ENCODE measurements at places on chromosomes 2 and 18.
A peak's percentile ranks its signal among the peaks of the same experiment; 100 is the strongest.

DNA sequence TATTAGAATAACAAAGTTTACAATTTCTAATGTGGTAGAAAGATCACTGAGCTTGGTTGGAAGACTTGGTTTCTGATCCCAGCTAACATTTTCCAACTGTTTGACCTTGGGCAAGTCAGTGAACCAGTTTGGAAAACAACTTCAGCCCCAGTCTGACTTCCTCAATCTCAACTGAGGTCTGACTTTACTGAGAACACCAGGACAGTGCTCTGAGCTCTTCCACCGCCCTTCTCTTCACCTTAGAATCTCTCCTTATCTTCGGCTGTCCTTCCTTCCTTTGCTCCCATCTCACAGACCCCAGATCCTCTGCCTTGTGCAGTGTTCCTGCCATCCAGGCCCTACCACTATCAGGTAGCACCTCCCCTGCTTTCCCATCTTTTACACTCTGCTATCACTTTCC, 193.8 kb upstream of the SP5 start:
- no peak for DNase-seq

GRCh38 chr2:238287737-238288649, at the start of gene PER2:
Gene PER2, minus strand, starts transcription at chr2:238288610. Its CDS starts 10,674 bp downstream, at chr2:238277936.
- peak; percentile 75 for DNase-seq

DNA sequence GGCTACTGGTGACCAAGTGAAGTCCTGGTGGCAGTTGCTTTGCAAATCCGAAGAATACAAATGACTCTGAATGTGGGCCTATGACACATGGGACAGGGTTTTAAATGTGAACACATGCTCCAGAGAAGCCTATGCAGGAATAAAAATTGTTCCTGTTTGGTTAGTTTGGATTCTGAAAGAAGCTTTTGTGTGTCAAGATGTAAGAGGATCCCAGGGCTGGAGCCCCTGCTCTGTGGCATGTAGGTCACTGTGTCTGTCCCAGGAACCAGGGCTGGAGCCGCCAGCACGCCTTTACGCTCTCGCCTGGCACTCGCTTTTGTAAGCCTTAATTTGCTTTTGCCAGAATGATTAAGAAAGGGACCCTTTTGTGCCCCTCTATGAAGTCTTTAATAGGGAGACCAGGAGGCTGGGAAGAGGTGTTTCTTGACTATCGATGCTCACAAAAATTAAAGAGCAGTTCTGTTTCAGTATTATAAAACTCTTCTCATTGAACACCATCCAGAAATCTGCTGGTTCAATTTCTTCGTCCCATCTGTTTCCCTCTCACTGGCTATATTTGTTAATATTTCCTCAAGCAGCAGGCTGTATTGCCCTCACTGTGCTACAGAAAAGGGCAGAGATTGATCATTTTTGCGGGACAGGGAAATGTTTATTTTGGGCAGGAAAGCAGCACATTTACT, 532.7 kb upstream of the POU3F3 start:
- no peak for DNase-seq

- no peak for DNase-seq
Measured at GRCh38 chr2:158659483-158659882, 135.6 kb upstream of the DAPL1 start.

GRCh38 chr2:193024791-193025190, 830.1 kb upstream of the TMEFF2 start:
- no peak for DNase-seq

- no peak for DNase-seq
Measured at GRCh38 chr2:62443886-62444285, 62.1 kb downstream of the TMEM17 start.

DNA sequence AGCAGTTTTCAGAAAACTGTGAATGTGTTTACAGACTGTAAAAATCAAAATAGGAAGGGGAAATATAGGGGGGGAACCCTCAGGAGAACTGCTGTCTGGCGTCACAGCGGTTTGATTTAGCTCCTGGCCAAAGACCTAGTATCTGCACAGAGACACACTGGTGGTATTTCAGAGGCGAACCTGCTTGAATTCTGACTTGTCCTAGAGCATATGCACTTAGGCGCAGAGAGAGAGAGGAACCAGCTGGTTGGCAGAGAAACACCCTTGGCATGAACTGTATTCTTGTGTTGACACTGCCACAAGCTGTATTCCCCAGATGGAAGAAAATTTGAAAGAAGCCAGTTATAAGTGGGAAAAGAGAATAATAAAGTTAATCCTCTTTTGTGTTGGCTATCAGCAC, 506.5 kb upstream of the NRP2 start:
- no peak for DNase-seq

DNA sequence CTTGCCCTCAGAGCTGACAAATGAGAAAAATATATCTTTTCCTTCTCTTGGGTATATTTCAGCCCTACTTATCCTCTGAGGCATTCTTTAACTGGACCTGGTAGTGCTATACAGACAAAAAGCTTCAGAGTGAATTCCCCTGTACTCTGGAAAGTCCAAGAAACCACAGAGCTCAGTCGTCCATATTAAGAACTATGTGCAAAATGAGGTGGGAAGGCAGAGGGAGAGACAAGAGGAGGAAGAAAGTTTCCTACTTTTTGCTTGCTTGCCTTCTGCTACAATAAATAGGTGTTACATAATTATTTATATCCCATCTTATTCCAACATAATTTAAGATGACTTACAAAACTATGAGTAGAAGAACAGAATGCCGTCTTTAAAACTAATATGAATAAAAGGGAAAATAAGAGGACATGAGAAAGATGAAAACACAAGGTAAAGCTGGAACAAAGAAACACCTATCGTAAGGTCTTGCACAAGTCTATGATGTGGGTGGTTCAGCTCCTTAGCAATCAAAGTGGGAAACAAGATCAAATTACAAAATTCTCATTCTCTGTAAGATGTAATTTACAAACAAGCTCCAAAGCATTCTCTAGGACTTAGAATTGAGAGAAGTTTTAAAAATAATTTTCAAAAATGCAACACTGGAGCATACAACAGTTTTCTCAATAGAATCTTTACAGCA, 97.9 kb downstream of the BAZ2B start:
- DNase-seq: peak; percentile 18

DNA sequence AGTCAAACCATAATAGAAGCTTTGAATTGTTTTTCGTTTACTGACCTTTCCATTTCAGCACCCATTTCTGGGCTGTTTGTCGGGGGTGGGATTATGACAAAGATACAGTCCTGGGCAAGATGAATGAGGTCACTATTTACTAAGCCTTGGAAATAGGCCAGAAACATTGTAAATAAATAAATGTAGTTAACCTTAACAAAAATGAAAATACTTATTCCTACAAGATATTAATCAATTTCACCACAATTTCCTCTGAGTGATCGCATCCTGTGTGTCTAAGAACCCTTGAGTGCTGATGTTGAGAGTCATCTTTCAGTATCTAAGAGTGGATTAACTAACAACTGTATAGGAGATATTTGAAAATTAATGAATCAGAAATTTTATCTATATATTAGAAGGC, 14.0 kb downstream of the ITGA4 start:
- peak; percentile 39 for DNase-seq

DNA sequence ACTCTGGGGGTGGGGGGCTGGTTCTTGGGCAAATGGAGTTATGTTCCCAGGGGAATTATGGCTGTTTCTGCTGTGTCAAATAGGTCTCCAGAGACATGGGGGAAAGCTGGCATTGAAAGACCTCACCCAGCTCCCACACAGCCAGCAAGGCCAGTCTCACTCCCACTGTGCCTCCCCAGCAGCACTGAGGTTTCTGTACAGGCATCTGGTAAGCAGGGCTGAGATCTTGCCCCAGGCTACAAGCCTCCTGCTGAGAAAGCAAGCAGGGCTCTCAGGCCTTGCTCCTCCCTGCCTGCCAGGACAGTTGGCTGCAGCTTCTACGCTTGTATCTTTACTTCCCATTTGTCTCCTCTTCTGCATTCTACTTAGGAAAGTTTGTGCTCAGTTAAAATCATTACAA, 50.5 kb upstream of the FHOD3 start:
- no peak for DNase-seq

DNA sequence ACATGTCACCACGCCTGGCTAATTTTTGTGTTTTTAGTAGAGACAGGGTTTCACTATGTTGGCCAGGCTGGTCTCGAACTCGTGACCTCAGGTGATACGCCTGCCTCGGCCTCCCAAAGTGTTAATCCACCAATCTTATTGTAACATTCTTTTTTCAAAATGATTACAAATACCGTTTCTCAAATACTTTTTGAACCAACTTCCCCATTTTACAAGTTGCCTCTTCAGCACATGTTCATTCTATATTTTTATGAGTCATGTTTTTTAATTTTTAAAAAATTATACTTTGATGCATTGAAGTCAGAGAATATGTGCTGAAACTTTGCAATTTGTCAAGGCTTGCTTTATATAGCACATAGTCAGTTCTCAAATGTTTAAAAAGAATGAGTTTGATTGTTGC, 58.2 kb downstream of the QPCT start:
- DNase-seq: no peak

DNA sequence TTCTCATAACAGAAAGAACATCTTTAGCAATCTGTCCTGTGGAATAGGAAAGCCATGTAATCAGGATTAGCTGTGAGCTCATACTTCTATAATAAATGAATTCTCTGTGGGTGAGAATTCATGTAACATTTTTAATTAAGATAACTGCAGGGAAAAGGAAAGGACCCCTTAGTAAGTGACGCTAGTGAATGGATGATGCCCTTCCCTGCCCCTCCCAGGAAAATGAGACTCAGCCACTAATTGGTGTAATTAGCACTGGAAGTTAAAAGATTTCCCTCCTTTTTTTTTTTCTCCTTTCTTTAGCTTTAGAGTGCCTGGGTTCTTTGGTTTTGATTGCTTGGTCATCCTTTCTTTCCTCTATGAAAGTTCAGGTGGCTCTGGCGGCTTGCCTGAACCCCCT, 90.3 kb downstream of the VWA3B start:
- DNase-seq: no peak

DNA sequence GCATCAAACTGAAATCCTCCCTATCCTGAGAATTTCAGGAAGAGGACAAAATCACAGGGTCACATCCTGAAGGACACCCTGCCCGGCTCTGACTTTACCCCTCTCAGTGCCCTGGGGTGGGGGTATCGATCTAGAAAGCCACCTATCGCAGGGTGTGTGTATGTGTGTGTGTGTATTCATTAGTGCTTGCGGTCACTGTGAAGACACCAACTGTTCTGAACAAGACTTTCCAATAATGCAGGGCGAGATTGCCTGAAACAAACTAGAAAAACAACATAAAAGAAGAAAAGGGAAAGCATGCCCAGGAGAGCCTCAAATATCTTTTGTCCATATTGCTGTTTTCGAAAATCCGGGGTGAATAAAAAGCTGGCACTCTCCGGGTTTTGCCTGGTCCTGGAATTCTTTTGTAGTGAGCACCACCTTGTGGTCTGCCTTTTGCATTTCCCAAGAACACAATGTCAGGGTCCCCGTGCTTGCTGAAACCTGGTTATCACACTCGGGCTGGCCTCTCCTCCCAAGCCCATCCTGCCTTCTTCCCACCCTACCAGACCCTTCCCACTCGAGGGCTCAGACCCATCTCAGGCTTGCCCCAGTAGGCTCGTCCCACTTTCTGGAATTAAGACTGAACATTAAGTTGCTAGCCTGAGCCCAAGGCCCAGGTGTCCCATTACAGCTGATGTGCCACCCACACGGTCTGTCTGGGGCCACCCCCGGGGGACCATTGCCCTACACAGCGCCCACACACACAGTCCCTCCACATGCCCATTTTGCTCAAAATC, 25.0 kb upstream of the COPS8 start:
- DNase-seq: peak; percentile 49

DNA sequence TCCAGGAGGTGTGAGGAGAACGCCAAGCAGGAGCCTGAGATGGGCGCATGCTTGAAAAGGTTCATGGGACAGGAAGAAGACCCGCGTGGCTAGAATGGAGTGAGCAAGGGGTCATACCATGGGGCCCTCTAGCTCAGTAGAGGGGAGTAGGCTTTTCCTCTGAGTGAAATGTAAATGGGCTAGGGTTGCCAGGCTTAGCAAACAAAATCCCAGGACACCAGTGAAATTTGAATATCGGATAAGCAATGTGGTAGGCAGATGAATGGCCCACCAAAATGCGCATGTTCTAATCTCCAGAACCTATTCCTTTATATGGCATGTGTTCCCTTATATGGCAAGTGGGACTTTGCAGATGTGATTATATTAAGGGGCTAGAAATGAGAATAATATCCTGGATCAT, 174.1 kb upstream of the CCDC68 start:
- DNase-seq: no peak

DNA sequence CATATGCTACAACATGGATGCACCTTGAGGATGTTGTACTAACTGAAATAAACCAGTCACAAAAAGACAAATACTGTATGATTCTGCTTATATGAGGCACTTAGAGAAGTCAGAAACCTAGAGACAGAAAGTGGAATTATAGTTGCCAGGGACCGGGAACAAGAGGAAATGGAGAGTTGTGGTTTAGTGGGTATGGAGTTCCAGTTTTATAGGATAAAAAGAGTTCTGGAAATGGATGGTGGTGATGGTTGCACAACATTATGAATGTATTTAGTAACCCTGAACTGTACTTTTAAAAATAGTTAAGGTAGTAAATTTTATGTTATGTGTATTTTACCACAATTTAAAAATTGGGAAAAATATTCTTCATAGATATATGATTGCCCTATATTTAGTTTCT, 97.7 kb downstream of the DPP4 start:
- DNase-seq: no peak

- DNase-seq: no peak
Measured at GRCh38 chr2:185578322-185578721, 160.3 kb upstream of the FSIP2 start.

DNA sequence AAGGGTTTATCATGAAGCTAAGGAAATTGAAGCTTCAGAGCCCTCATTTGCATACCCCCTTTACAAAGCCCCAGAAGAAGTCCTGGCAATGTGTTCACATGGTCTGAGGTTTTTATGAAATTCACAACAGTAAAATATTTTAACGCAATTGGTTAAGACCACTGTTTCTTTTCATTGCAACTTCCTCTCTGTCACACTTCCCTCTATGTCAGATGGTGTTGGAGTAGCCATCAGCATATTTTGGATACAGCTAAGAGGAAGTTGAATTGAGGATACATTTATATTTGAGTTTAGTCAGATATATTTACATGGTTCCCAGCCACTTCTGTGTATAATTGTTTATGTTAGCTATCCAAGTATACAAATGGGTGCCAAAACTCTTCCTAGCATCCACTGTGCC, 170.0 kb downstream of the TXNL1 start:
- peak; percentile 34 for DNase-seq

Data from hematopoietic multipotent progenitor cell treated with erythropoietin and hydrocortisone succinate and interleukin-3 and kit ligand, for 6 days (in vitro differentiated cells).